ENCODE measurements at places on chromosomes 3 and 15.

- DNase-seq, result no peak
Measured at GRCh38 chr3:149751551-149751950, 738 bp downstream of the COMMD2 start.

DNA sequence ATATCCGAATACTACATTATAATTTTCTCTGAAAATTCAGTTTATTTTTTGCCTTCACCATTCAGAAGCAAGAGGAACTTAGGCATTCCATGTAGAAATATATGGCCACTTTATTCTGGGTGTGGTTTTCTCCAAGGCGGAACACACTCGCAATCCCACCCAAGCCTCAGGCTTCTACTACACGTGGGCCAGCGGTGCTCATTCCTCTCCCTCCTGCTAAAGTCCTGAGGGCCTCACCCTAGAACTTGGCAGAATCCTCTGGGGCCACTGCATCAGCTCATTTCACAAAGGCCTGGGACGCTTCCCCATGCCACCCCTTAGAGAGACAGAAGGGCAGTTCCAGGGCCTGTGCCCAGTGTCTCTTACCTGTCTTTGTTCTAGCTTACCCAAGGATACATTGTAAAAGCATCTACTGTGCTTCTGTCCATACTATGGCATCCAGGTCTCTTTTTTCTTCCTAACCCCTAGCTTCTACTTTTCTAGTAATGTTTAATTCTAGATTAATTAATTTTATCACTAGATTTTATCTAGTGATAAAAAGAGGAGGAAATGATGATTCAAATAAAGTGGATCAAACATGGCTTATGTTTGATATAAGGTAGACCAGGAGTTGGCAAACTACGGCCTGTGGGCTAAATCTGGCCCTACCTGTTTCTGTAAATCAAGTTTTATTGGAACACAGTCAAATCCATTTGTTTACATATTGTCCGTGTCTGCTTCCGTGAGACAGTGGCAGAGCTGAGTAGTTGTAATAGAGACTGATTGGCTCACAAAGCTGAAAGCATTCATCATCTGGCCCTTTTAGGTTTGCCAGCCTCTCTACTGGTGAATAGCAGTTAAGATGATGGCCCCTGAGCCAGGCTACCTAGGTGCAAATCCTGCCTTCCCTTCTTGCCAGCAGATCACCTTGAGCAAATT, 29.8 kb downstream of the LARS2 start:
- DNase-seq, result no peak

- no peak for DNase-seq
Measured at GRCh38 chr15:41546851-41547786, 3.1 kb upstream of the RPAP1 start.

DNA sequence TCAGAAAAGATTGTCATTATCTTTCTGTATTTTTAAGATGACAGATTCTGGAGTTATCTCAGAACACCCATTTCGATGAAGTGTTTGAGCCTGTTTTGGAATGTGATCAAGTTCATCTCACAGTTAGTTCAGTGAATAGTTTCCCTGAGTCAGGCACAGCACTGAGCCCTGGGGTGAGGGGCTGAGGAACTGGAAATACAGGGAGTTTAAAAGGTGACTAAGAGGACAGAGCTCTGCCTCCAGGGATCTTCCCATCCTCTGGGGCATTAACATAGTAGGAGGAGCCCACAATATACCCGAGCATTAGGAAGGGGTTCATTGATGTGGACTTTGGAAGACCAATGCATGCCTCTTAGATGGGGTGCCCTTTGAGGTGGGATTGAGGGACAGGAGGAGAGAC, 355.1 kb downstream of the CLSTN2 start:
- no peak for DNase-seq

DNA sequence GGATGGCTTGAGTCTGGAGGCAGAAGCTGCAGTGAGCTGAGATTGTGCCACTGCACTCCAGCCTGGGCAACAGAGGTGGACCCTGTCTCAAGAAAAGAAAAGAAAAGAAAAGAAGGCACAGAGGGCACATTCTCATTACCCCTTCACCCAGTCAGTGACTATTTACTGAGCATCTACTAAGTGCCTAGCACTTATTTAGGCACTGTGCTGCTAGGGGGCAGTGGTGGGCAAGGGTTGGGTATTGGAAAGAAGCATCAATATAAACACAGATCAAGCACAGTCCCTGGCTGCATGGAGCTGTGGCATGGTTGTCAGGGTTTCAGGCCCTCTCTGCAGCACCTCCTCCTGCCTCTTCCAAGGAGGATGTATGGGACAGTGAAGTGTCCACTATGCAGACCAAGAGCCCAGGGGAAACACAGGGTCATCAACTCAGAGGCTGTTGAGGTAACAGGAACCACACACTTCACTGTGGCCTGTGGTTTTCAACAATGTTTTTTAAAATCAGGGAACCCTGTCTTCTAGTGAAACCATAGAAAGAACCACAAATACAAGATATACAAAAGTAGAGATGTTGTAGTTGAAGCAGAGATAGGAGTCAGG, 138.5 kb downstream of the RAB11A start:
- DNase-seq, result no peak

DNA sequence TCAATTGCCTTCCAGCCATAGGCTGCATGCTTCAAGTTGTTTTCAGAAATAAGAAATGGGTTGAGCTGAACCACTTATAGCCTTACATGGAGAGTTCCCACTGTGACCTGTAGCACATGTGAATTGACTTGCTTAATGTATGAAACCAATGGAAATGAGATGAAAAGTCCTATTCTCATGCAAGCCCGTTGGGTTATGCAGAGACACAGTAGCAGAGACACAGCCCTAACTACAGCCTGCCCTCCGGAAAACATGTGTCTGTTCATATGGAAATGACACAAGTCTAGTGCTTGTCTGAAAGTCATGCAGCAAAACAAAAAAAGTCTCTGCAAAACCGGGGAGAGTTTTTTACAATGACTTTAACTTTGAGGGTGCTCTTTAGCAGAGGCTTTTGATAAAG, 14.5 kb downstream of the HIGD2B start:
- no peak for DNase-seq

Data from stimulated activated CD4-positive, alpha-beta T cell treated with anti-CD3 and anti-CD28 coated beads, Interleukin-12 subunit alpha, Interleukin-12 subunit beta, amount 100 ng/mL, for 48 hours (primary cell).